ENCODE measurements at places on chromosomes 13 and 19. TPM values are rescaled to one million over a fixed set of nuclear protein-coding genes. Genes with fewer than 3 reads are reported as not detected.
A peak's percentile ranks its signal among the peaks of the same experiment; 100 is the strongest.

KLK3 gene
- total RNA-seq: not detected

DNA sequence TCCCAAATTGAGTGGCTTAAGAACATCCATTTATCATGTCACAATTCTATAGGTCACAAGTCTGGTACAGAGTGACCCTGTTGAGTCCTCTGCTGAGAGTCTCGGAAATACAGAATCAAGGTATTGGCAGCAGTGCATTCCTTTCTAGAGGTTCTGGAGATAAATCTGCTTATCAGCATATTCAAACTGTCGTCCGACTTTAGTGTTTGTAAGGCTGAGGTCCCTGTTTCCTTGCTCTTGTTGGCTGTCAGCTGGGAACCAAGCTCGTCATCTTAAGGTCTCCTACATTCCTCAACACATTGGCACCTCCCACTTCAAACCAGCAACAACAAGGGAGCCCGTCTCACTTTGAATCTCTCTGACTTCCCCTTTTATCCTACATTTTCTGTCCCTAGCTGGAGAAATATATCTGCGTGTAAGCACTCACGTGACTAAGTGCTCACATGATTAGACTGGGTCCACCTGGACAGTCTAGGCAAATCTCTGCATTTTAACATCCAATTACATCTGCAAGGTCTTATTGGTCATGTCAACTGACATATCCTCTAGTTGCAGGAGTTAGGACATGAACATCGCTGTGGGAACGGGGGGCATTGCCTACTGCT, 886.8 kb downstream of the PCDH9 start:
- no peak for DNase-seq

DNA sequence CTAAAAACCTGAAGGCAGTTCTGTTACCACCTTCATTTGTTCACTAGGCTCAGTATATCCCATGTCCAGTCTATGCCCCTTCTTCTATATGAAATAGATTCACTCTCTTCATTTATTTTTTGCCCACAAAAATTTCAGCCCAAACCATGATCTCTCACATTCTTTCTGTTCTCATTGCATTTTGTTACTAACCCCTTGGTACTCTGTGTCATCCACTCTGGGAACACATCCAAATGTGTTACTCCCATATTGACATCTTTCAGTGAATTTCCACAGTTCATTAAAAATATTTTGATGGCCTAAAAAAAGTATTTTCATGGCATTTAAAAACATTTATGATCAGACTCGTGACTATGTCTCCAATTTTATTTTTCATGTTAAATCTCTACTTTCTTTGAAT, 378.9 kb downstream of the SLITRK1 start:
- DNase-seq: no peak

GRCh38 chr13:21884299-21884909, 213.5 kb downstream of the FGF9 start:
- no peak for DNase-seq

CCDC97 gene
- 21.1 TPM for total RNA-seq

MAB21L1 gene
- not detected for total RNA-seq

PRSS57 gene
- not detected for total RNA-seq

FBXO17 gene
- 14.5 TPM for total RNA-seq

PTPRH gene
- total RNA-seq: 0.21 TPM

DNA sequence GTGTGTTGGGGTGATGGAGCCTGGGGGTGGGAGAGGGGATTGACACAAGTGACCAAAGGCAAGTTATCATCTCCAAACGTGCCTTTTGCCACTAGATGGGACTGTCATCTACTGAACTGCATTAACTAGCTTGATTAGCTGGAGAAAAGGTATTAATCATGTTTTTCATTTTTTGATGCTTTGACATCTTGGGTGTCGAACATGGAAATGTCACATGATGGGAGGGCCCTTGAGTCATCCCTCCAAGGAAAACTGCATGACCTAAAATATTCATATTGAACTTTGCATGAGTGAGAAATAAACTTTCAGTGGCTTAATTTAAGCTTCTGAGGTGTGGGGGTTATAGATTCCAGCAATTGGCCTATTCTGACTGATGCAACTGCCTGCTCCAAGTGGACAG, 73.3 kb downstream of the ALOX5AP start:
- DNase-seq: no peak

- no peak for DNase-seq
These were observed 3.1 kb downstream of the AKAP11 start for GRCh38 chr13:42275098-42275471.

NCR1 gene
- total RNA-seq: 4.6 TPM

DNA sequence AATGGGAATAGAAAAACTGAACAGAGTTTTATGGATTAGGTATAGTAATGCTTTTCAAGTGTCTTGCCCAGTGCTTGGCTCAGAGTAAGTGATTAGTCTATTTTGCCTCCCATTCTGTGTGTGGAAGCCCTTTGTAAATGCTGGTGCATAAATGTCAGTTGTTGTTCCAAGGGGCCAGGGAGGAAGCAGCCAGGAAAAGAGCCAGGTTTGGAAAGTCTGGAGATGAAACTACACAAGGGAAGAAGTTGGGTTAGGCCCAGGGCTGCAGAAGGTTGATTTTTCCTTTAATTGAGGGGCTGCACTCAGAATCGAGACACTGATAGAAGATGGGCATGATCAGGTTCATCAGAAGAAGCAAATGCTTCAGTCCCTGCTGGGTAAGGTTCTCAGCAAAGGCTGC, 484.0 kb downstream of the OLFM4 start:
- no peak for DNase-seq

DNA sequence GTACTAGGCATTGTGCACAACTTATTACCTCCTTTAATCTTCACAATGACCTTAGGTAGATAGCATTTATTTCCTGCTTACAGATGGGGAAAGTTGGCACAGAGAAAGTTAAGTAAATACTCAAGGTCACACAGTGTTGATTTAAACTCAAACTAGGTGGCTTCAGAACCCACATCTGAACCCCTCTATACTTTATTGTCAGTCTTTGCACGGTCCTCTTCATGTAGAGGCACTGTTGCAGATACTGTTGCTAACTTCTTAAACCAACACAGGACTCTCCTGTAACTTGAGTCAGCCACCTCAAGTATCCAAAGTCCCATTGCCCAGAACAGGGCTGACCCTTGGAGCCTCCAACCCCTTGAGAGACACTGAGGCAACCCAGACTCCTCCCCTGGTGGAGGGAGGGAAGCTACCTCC, 48.8 kb downstream of the FRY start:
- no peak for DNase-seq

KCNC3 gene
- total RNA-seq: 7.2 TPM

- DNase-seq: no peak
These were observed 30.0 kb upstream of the NCCRP1 start for GRCh38 chr19:39166571-39167391.

GRCh38 chr13:100543872-100544602, 44.6 kb downstream of the GGACT start:
- no peak for DNase-seq

DNA sequence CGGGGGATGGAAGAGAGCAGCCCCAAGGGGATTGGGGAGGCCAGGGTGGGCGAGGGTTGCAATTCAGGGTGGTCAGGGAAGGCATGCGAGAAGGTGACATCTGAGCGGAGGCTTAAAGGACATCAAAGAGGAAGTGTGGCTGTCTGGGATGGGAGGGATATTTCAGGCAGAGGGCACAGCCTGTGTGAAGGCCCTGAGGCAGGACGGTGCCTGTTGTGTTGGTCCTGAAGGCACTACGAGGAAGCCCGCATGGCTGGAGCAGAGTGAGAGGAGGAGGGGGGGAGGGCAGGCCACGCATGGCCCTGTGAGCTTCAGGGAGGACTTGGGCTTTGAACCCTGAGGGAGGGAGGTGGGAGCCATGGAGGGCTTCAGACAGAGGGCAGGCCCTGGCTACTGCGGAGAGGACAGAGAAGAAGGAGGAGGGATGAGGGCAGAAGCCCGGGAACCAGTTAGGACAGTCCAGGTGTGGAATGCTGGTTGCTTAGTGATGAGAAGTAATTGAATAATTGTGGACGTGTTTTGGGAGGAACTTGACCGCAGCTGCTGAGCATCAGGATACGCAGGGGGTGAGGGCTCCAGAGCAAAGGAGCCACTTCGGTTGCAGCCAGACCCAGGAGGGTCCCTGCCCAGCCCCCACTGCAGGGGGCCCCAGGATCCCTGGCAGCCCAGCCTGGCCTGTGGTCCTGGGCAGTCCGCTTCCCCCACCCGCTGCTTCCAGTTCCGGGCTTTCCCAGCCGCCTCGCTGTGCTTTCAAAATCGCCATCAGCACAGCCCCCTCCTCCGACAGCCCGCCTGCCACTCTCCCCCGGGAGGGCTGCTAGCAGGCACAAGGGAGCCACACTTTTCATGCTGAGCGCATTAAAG, 6.2 kb downstream of the TLE6 start:
- DNase-seq: peak; percentile 83

LRRC63 gene
- not detected for total RNA-seq

GRCh38 chr13:110983241-110983640, 68.4 kb upstream of the ANKRD10 start:
- DNase-seq: no peak

KBTBD6 gene
- 10.2 TPM for total RNA-seq
